IPS-NIHi11 (cell line): ENCODE measurements at places on chromosomes 13 and 19.

- no peak for DNase-seq
These were observed 460.0 kb downstream of the FOXO1 start for GRCh38 chr13:40206241-40207000.

GRCh38 chr13:105340061-105340606 is 1195.3 kb downstream of the EFNB2 start:
- DNase-seq = no peak

DNA sequence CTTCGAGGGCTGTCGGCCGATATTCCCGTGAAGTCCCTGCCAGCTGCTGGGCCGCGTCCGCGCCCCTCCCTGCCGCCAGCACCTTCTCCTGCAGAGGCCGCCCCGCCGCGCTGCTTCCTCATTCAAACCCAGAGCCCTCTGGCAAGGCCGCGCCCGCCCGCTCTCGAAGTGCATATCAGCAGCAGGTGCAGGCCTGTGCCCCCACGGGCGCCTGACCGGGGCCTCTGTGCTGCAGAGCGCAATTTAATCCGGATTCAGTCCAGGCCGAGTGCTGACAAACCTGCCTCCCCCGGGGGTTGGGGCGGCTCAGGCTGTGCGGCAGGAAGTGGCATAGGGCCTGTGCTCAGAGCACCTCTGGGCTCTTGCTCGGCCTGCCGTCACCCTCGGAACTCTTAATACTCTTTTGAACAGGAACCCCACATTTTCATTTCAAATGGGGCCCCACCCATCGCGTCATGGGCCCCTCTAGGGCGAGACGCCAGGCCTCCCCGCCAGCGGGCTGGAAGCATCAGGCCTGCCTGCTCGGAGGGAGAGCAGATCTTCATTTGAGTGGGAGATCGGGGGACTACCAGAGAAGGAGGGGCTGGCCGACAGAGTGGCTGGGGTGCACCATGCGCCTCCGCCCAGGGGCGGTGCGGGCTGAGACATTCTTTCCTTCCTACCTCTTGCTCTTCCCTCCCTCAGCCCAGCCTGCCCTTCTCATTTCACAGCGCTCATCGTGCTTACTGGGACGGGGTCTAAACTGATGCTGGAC is 125.7 kb downstream of the TNFRSF19 start:
- no peak for DNase-seq

GRCh38 chr19:48964205-48965039 is 687 bp upstream of the FTL start:
- DNase-seq = no peak

GRCh38 chr13:110485604-110486003 is 75.9 kb downstream of the RAB20 start:
- DNase-seq = peak; percentile 89

DNA sequence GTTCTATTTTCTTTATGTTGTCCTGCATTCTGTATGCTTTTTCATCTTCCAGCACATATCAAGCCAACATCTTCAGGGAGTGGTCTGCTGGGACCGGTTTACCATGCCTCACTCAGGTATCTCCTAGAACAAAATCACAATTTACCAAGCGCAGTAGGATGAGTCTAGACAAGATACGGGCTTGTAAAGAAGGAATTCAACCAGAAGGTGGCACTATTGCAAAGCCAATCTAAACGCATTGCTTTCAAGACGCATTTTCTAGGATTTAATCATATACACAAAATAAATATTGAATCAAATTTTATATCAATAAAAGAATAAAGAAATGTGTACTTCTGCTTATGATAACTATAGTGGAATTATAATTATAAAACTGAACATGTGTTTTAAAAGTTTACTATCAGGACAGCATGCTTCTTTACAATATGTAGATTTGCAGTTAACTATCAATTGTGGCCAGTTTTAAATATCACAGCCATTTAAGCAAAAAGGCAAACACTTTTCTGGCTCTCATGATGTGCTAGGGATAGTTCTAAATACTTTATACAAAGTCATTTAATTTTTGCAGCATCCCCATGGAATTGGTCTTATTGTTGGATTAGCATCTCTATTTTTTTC is 16.1 kb upstream of the TPP2 start:
- DNase-seq = peak; percentile 58

DNA sequence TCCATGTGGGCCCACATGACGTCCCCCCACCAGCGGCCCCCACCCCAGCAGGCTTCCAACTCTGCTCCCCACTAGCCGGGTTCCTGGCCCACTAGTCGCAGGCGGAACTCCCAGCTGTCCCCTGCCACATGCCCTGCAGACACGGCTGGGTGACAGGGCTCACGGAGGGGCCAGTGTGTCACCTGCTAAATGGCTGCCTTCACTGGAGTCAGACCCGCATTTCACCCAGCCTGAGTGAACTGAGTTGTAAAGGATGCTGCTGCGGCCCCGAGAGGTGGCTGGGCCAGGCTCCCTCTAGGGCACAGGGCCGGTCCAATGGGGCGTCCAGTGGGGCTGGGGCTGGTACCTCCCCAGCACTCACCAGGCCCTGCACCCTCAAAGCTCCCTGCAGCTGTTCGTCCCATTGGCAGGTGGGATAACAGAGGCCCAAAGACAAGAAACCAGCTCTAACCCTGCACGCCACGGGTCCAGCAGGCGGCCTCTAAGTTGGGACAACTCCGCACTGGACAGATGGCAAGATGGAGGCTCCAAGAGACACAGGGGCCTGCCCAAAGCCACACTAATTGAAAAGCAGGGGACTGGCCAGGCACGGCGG is 3.2 kb downstream of the LMNB2 start:
- no peak for DNase-seq

DNA sequence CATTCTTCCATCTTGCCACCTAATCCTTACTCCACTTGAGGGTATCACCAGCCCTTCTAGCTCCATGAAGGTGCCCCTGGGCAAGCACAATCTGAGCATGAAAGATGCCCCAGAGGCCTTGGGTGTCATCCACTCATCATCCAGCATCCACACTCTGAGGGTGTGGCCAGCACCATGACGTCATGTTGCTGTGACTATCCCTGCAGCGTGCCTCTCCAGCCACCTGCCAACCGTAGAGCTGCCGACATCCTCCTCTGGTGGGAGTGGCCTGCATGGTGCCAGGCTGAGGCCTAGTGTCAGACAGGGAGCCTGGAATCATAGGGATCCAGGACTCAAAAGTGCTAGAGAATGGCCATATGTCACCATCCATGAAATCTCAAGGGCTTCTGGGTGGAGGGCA is 3.1 kb upstream of the KLK3 start:
- DNase-seq = no peak

DNA sequence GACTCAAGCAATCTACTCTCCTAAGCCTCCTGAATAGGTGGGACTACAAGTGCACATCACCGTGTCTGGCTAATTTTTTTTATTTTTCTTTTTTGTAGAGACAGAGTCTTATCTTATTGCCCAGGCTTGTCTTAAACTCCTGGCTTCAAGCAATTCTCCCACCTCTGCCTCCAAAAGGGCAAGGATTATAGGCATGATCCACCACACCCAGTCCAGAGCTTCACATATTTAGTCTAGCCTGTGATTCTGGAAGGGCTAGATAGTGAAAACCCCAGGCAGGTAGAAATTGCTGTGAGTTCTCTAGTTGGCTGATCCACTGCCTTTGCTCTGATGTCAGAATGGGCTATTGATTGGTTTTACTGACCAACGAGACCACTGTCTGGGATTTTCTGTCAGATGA is 854.6 kb upstream of the MIR17HG start:
- no peak for DNase-seq

GRCh38 chr13:27622881-27623280 is 1.2 kb downstream of the POLR1D start:
- DNase-seq = no peak

GRCh38 chr19:13164343-13165161 is 14.3 kb downstream of the IER2 start:
- DNase-seq = peak; percentile 66

DNA sequence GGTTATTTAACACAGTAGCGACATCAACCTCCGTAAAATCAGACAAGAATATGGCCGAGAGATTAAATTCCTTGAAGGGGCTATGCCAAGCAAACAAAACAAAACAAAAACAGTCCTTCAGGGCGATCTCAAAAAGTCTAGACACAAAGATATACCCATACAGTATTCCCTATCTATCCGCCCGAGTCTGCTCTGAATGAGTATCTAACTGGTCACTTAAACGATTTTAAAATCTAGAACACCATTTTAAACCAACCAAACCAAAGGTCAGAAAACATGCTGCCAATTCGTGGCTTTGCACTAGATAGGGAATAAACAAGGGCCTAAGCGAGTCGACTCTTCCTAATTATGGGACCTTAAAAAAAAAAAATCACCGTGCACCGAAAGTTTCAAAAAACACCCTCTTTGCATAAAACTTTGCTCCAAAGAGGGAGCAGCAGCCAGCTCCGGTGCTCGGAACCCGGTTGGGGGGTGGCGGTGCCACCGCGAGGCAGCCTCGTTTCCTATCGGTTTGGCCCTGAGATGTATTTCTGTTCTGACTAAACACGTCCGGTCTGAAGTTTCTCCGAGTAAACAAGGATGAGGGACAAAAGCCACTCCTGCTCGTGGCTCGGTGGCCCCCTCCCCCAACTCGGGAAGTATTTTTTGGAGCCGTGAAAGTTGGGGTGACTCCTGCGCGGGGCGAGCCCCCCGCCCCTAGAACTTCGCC is 1.8 kb downstream of the HMGB1 start:
- no peak for DNase-seq

- DNase-seq = no peak
These were observed 1.1 kb downstream of the IRS2 start for GRCh38 chr13:109785141-109785891.

- no peak for DNase-seq
These were observed 44.7 kb downstream of the CARS2 start for GRCh38 chr13:110661256-110661655.

DNA sequence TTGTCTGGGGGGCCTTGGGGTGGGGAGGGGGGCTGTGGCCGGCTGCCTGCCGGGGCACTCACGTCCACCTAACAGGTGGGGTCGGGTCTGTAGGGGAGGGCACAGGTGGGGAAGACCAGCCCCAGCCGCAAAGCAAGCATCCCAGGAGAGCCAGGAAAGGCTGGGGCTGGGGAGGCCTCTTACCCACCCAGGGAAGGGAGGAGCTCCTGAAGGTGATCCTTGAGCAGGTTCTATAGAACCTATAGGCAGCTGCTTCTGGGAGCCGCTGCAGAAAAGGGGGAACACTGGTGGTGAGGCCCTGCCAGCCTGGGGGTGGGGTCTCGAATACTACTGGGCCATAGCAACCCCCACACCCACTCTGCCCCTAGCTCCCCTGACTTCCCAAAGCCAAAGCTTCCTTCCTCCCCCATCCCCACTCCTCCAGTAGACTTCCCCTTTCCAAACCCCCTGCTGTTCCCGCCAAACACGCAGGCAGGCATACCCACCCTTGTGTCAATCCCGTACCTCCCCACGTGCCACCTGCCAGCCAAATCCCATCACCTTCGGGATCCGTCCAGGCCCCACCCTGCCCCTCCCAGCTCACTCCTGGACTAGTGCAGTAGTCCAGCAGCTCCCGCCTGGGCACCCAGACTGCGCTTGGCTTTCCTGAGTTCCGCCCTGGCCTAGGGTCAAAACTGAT is 5.6 kb downstream of the KLF16 start:
- no peak for DNase-seq

- DNase-seq = no peak
These were observed 3.5 kb downstream of the ZNF738 start for GRCh38 chr19:21362291-21362690.

GRCh38 chr13:98528663-98529064 is 48.2 kb downstream of the STK24 start:
- DNase-seq = no peak

DNA sequence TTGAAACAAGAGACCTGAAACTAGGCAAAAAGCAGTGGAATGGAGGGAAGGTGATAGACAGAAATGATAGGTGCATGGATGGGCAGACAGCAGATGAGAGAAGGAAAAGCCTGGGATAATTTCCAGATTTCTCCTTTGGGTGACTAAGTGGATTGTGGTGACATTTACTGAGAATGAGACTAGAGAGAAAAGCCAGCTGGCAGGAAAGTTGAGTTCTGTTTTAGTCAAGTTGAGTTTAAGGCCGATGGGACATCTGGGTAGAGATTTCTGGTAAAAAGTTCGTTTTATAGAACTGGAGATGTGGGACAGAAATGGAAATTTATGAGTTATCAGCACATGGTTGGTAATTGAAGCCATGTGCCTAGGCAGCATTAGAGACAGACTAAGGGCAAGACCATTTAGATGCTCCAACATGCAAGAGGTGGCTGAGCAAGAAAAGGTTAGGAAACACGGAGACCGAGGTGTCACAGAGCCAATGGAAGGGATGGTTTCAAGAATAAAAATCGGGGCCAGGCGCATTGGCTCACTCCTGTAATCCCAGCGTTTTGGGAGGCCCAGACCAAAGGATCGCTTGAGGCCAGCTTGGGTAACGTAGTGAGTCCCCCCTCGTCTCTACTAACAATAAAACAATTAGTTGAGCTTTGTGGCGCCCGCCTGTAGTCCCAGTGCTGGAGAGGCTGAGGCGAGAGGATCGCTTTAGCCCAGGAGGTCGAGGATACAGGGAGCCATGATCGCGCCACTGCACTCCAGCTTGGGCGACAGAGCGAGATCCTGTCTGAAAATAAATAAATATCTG is 9.6 kb upstream of the DGKH start:
- DNase-seq = no peak

DNA sequence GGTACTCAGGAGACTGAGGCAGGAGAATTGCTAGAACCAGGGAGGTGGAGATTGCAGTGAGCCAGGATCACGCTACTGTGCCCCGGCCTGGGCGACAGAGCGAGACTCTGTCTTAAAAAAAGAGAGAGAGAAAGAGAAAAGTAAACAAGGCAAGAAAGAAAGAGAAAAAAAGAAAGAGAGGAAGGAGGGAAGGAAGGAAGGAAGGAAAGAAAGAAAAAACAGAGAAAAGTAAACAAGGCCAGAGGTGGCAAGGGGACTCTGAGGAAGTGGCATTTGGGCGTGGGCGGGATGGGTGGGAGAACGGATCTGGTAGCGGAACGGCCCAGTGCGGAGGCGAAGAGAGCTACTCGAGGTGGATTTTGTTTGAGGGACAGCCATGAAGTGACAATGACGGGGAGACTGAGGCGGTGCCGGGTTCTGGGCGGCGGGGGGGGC is 7.5 kb upstream of the ARRDC2 start:
- no peak for DNase-seq

DNA sequence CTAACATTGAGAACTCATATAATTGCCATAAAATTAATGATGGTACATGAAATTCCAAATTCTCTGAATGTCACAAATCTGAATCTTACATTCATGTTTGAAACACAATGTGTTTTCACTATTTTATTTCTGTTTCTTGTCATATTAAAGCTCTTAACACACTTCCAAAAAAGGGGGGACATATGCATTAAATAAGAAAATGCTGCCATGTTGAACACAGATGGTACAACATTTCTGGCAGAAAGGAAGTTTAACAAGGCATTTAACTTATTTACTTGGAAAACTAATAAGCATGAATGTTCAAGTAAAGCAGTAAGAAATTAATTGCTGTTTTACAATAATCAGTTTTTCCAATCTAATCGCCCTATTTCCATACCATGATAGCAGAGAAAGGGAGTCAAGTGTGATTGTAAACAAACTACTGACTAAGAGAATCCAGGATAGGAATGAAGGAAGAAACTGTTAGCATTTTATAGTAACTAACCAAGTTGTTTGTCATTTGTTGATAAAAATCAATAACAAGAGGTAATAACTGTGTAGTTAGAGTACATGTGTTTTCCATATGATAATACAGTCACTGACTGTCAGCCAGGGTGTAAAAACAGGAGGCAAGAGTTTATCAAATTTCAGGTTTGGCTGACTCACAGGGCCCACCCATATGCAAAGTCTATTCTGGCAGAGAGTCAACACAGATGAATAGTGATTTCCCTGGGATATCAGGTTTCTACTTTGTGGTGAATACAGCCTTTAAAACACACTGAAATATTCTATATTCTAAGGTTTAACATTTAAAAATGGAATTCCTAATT is 5.7 kb upstream of the FOXO1 start:
- peak; percentile 52 for DNase-seq

GRCh38 chr13:110138700-110139036 is 168.3 kb downstream of the COL4A1 start:
- DNase-seq = no peak
